ENCODE measurements at places on chromosomes 7 and 10. TPM values are rescaled to one million over a fixed set of nuclear protein-coding genes. Genes with fewer than 3 reads are reported as not detected.

GRCh38 chr7:98852826-98853225, 17.0 kb downstream of the TMEM130 start:
- DNase-seq, result no peak
- no peak overlapping the region for H3K27ac ChIP-seq
- H3K36me3 ChIP-seq, result no peaks in the 10 kb centered on the region
- H3K4me3 ChIP-seq, result no peak overlapping the region

DNA sequence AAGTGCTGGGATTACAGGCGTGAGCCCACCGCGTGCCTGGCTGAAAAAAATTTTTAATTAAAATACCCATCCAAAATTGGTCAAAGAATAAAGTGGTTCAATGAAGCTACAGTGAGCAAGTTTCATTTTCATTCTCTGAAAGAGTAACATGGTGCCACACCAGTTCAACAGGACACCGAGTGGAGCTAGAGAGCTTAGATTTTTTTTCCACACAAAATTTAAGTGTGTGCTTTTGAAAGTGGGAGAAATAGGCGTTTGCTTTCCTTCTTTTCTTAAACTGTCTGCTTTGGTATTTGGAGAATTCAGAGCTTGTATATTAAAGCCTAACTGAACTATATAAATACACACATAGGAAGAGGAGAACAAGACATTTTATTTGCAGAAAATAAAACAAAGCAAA, 43.4 kb downstream of the BPGM start:
- H3K4me3 ChIP-seq, result no peak overlapping the region
- peaks cover 22% of the 10 kb centered on the region for H3K27me3 ChIP-seq
- peak overlapping the region; percentile 39 for H3K27ac ChIP-seq
- H3K36me3 ChIP-seq, result no peaks in the 10 kb centered on the region
- no peak for DNase-seq

DNA sequence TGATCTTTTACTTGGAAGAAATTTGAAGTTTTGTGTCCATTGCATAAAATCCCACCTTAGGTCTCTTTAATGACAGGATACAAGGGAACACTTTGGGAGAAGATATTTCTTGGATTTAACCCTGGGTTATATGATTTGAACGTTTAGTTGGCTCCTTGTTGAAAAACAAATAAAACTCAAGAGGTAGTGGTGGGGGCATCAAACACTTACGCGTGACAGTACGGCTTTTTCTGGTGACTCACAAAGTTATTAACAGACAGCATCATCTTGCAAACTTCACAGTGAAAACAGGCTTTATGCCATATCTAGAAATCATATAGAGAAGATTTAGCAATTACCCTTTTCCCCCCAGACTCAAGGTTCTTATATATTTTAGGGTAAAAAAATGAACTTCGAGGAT, 699 bp downstream of the NRAP start:
- DNase-seq, result no peak
- H3K36me3 ChIP-seq, result no peaks in the 10 kb centered on the region
- H3K27ac ChIP-seq, result no peak overlapping the region
- H3K4me3 ChIP-seq, result no peak overlapping the region
- peaks cover 4% of the 10 kb centered on the region for H3K4me1 ChIP-seq

DNA sequence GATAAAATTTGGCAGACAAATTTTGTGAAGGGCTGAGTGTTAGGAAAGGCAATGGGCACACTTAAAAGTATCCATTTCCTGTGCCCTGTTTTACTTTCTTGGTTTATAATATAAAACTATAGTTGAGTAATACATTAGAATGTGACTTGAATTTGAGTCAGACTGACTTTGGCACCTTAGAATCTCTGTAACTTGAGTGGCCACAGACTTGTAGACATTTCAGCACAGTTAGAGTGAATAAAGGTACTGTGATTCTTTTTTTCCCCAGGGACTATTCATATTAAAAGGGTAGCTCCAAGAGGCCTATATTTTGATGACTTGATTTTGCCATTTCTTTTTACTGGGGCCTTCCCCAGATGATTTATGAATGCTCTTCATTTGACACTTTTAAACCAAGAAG, 22.4 kb downstream of the GBF1 start:
- peaks cover 48% of the 10 kb centered on the region for H3K4me1 ChIP-seq
- H3K27me3 ChIP-seq, result no peaks in the 10 kb centered on the region
- peak overlapping the region; percentile 0 for H3K27ac ChIP-seq
- no peak overlapping the region for H3K4me3 ChIP-seq
- peaks cover 10% of the 10 kb centered on the region for H3K36me3 ChIP-seq
- DNase-seq, result no peak

DNA sequence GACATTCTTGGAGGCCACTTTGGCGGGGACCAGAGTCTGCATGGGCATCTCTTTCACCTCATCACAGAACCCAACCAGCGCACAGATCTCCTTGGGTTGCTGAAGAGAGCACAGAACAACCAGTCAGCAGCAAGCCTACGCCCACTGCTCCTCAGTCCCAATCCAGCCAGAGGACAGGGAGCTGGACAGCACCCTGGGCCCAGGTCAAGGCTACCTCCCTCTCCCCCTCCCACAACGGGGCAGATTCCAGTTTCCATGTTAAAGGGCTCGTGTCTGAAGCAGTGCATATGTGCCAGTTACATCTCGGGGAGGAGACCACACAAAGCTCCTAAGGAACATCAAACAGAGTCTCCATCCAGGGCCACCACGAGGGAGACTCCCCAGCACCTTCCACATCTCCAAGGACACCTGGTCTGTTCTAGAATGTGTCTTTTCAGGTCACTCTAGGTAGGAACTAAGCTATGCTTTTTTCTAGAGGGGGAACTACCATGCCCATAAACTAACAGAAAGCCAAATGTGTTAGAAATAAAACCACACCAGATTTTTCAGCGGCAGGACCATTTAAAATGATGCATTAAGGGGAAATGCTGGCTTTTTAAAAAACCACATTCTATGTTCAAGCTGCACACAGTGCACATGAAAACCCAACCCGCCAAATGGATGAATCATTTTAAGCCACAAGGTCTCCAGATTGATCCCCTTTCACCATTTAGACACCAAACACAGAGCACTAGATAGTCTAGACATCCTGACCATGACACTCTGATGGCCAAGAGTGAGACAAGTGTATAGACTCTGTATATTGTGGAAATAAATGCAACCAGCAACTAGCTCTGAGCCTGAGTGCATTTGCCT, 28.9 kb downstream of the PSAP start:
- no peak overlapping the region for H3K4me3 ChIP-seq
- no peaks in the 10 kb centered on the region for H3K27me3 ChIP-seq
- no peak for DNase-seq
- H3K36me3 ChIP-seq, result peaks cover 17% of the 10 kb centered on the region
- peaks cover 24% of the 10 kb centered on the region for H3K4me1 ChIP-seq

DNA sequence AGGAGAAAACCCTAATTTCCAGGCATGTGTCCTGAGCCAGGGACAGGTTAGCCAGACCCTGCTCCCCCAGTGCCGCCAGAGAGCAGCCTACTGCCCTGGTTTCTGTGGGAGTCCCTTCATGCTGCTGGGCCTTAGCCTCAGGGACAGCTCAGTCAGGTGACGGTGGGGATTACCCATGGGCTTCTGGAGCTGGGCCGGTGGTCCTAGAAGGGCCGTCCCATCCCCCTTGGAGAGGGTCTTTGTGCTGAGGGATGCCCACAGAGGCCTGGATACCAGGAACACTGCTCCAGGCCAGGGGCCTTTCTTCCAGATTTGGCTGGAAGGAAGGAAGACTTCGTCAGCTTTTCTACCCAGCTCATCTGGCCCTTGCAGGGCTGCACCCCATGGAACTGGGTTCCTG, 71.4 kb upstream of the ZNF722 start:
- no peak for DNase-seq
- H3K27me3 ChIP-seq, result no peaks in the 10 kb centered on the region
- H3K4me3 ChIP-seq, result no peak overlapping the region
- no peaks in the 10 kb centered on the region for H3K4me1 ChIP-seq
- H3K27ac ChIP-seq, result peak overlapping the region; percentile 92

- H3K27ac ChIP-seq, result peak overlapping the region; percentile 30
- H3K4me3 ChIP-seq, result peak overlapping the region; percentile 29
- peaks cover 61% of the 10 kb centered on the region for H3K4me1 ChIP-seq
- no peaks in the 10 kb centered on the region for H3K27me3 ChIP-seq
- no peaks in the 10 kb centered on the region for H3K36me3 ChIP-seq
- DNase-seq, result no peak
Observed at GRCh38 chr7:105306298-105306748, 82.4 kb downstream of the SRPK2 start.

DNA sequence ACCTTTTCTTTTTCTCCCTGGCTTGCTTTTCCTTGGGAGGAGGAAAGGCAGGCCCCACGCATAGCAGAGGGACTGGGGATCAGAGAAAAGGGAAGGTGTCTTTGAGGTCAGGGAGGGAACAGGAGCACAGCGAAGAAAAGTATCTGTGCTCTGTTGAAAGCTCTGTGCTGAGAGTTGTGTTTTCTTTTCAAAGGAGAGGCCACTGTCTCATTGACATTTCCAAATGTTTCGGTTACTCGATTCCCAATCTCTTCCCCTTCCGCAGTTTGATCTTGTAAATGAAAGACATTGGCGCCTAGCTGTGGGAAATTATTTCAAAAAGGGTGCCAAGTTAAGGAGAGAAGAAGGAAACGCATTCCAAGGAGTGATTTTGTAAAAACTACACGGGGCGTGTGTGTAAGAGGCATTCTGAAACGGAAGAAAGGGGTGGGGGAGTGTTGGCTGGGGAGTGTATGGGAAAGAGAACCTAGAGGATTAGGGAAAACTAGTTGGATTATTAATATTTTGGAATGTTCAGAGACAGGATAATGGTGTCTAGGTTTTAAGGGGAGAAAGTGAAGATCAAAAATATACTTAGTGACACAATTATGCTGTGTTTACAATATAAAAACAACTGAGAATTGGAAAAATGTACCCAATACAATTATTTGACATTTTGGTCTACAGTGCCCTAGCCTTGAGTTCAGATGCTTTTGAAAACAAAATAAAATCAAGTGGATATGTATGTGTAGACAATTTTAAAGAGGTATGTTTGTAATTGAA, 708 bp downstream of the KLHDC10 start:
- H3K4me1 ChIP-seq, result peaks cover 32% of the 10 kb centered on the region
- no peak for DNase-seq
- peak overlapping the region; percentile 84 for H3K27ac ChIP-seq
- H3K4me3 ChIP-seq, result peak overlapping the region; percentile 98
- no peaks in the 10 kb centered on the region for H3K27me3 ChIP-seq

DNA sequence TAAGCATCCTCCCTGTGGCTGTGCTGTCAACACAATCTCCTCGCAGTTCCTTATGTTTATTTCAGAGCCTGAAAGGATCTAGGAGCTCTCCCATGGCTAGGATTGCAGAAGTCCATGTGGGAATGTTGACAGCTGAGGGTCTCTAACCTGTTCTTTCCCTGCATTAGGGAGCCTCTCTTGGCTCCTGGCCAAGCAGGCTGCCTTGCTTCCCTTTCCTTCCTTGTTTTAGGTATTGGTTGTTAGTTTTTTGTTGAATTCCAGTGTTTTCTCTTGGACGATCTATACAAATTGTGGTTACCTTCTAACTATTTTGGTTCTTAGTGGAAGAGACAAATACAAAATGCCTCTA, 171.8 kb downstream of the MLLT10 start:
- H3K4me1 ChIP-seq, result peaks cover 23% of the 10 kb centered on the region
- H3K4me3 ChIP-seq, result no peak overlapping the region
- H3K27me3 ChIP-seq, result no peaks in the 10 kb centered on the region
- no peak overlapping the region for H3K27ac ChIP-seq
- DNase-seq, result no peak
- H3K36me3 ChIP-seq, result peaks cover 25% of the 10 kb centered on the region

- DNase-seq, result no peak
- H3K4me1 ChIP-seq, result peaks cover 19% of the 10 kb centered on the region
- no peak overlapping the region for H3K4me3 ChIP-seq
- H3K27me3 ChIP-seq, result no peaks in the 10 kb centered on the region
Observed at GRCh38 chr10:12027539-12027938, 15.1 kb downstream of the UPF2 start.

DNA sequence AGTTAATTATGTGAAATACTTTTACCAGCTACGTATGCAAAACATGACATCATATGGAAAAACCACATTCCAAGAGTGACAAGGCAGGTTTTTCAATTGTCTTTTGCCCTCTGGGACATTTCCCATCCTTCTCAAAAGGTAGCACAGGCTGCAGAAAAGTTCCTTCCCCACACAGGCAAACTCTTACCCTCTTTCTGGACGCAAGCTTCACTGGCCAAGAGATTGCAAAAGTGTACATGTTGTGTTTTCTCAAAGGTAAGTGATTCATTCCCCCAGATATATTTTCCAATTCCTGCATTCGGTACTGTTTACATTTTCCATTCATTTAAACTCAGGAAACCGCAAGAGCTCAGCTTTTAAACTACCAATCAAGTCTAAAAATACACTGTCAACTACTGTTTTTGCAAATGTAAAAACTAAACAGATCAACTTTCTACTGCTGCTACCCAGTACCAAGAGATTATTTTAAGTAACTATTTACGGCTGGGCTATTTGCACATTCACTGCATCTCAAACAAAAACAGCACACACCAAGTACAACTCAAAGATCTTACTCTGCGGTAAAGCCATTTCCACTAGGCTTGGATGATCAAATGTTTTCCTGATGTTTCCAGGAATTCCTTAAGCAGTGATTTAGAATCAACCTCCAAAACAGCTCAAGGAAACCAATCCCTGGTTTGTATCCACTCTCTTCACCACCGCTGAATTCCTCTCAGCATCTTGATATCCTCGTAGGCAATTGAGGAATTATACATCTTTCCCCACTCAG, 233.6 kb upstream of the CCDC6 start:
- no peak overlapping the region for H3K4me3 ChIP-seq
- no peaks in the 10 kb centered on the region for H3K27me3 ChIP-seq
- no peaks in the 10 kb centered on the region for H3K4me1 ChIP-seq
- no peak for DNase-seq
- H3K36me3 ChIP-seq, result no peaks in the 10 kb centered on the region

- no peak overlapping the region for H3K27ac ChIP-seq
- H3K4me1 ChIP-seq, result no peaks in the 10 kb centered on the region
- H3K36me3 ChIP-seq, result no peaks in the 10 kb centered on the region
- H3K27me3 ChIP-seq, result no peaks in the 10 kb centered on the region
Observed at GRCh38 chr10:99161165-99161564, 74.5 kb downstream of the HPSE2 start.

- H3K27ac ChIP-seq, result no peak overlapping the region
- no peak overlapping the region for H3K4me3 ChIP-seq
- peaks cover 5% of the 10 kb centered on the region for H3K36me3 ChIP-seq
- DNase-seq, result no peak
Observed at GRCh38 chr10:44118500-44118899, 266.4 kb downstream of the CXCL12 start.

- peaks cover 7% of the 10 kb centered on the region for H3K27me3 ChIP-seq
- no peaks in the 10 kb centered on the region for H3K4me1 ChIP-seq
- no peak for DNase-seq
- no peak overlapping the region for H3K27ac ChIP-seq
- H3K4me3 ChIP-seq, result no peak overlapping the region
Observed at GRCh38 chr10:112131346-112131745, 52.2 kb downstream of the GPAM start.

- no peak overlapping the region for H3K4me3 ChIP-seq
- no peak overlapping the region for H3K27ac ChIP-seq
- H3K36me3 ChIP-seq, result peaks cover 9% of the 10 kb centered on the region
- H3K27me3 ChIP-seq, result no peaks in the 10 kb centered on the region
Observed at GRCh38 chr10:82888809-82889455, 1013.9 kb downstream of the NRG3 start.

Gene EPO
- not detected for total RNA-seq

Gene UNCX
- not detected for total RNA-seq

Gene SPDYE9
- not detected for total RNA-seq

Gene COL1A2
- not detected for total RNA-seq

Gene HOXA5
- 0.64 TPM for total RNA-seq

Gene PSMG3
- 23.2 TPM for total RNA-seq

Data from natural killer cell treated with Interleukin-12 subunit alpha and Interleukin-12 subunit beta and Interleukin-15 and Interleukin-18, amount 100 ng/mL, for 72 hours (primary cell).